ENCODE measurements at places on chromosomes 16 and 17.
A peak's percentile ranks its signal among the peaks of the same experiment; 100 is the strongest.

- no peak for DNase-seq
Measured at GRCh38 chr17:334974-335481, 17.6 kb downstream of the RPH3AL start.

DNA sequence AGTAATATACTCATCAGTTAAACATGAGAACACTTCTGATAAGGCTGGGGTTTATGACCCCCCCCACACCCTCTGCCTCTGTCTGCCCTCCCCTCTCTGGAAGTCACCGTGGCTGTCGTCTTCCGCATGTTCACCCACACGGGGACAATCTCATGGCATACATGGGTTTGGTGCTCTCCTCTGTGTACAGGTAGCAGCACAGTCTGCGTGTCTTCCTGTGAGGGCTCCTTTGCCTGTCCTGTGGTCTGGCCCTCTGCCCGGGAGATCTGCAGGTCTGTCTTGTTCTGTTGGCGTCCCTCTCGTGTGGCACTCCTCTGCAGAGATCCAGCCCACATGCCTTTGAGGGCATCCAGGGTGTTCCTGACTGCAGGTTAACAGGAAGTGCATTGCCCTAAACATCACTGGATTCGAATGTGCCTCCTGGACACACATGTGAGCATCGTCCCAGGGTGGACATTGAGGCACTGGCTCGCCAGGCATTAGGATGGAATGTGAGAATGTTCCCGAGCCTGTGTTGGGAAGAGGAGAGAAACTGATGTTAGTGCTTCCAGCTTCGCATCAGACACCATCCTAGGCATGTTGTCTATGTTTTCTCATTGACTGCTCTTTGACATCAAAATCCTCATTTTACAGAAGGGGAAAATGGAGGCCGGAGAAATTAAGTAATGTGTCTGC is 54.5 kb downstream of the NKD1 start:
- DNase-seq: no peak

GRCh38 chr17:48912476-48912875 is 4.3 kb downstream of the UBE2Z start:
- DNase-seq: no peak

- DNase-seq: no peak
Measured at GRCh38 chr16:53091466-53092211, 36.8 kb downstream of the CHD9 start.

- no peak for DNase-seq
Measured at GRCh38 chr17:16215965-16216316, 607 bp upstream of the NCOR1 start.

DNA sequence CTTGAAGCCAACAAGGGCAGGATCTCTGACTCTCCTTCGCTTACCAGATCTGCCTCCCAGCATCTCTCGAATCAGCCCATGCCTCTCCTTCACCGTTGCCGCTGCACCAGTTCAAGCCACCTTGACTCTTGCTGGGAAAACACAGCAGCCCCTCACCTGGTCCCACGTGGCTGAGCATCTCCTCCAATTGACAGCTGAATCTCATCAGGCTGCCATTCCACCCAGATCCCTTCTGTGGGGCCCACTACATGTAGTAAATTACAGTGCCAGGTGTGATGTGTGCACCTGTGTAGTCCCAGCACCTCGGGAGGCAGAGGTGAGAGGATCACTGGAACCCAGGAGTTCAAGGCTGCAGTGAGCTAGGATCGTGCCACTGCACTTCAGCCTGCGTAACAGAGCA is 37.8 kb upstream of the C16orf78 start:
- DNase-seq: no peak

DNA sequence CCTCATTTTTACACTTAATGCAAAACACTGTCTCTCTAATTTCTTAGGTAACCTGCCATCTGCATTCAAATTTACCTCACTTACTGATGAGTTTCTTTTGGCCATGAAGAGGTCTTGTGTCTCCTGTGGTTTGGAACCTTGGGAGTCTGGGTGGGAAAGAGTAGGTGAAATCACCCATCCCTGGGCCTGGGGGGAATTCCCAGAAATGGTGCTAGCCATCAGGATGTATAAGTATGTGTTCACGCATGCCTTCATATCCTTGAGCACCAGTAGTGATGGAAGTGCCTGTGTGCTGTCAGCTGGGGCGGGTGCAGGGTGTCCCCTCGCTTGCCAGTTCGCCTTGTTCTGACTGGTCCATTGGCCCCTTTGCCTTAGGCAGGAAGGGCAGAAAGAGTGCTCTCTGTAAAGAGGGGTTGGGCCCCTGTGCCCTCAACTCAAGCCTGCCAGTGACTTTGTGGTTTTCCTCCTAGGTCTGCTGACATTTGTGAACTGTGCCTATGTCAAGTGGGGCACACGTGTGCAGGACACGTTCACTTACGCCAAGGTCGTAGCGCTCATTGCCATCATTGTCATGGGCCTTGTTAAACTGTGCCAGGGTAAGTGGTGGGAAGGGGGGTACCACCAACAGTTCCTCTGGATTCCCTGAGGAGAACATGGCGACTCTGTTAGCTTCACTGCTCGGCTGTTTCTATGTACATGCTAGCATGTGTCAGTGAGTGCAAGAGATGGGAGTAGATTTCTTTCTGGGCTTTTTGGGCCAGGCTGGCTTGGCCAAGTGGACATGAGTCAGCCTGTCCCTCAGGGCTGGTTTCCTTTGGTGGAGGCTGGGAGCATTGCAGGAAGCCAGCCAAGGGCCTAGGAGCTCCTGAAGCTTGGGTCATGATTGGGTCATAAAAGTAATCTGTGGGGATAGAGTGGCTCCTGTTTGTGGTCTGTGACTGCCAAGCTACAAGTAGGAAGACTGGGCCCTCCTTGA is 23.2 kb downstream of the SLC7A6OS start:
- DNase-seq: no peak

GRCh38 chr16:78235876-78236275 is 136.4 kb downstream of the WWOX start:
- DNase-seq: no peak

DNA sequence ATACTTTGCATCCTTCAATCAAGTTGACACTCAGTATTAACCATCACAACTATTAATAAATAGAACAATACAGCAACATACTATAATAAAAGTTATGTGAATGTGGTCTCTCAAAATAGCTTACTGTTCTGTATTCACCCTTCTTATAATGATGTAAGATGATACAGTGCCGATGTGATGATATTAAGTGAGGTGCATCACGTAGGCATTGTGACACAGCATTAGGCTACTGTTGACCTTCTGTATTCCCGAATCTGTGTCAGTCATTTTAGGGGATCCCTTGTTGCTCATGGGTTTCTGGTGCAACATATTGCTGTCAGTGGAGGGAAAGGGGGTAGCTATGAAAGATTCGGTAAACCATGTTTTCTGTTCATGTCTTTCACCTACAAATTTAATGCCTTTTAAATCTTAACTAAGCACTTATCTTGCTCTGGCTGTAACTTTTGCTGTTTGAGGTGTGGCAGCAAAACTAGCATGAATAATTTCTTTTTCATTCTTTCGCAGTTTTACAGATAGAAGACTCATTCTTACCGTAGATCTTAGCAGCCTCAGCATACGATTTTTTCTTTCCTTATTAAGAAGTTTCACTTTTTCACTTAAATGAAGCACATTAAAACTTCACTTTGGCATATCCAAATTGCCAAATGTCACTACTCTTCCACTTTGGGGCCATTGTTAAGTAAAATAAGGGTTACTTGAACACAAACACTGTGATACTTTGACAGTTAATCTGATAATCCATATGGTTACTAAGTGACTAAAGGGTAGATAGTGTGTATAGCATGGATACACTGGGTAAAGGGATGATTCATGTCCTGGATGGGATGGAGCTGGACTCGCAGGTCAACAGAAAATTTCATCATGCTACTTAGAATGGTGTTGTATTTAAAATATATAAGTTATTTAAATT is 29.6 kb downstream of the NFAT5 start:
- no peak for DNase-seq

DNA sequence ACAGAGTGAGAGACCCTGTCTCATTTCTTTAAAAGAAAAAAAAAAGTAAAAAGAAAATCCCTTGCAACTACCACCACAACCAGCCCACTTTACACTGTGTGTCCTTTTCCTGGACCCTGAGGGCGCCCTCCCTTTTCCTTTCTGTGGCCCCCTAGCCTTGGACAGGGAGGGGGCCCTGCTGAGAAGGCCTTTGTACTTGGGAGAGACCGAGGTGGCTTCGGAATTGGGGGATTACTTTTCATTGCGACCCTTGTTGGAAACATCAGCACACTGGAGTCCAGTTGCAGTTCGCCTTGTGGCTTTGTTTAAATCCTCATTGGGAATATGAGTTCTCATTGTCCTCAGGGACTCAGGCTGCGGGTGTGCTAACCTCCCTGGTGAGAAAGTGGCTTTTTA is 9.4 kb upstream of the DNASE1 start:
- no peak for DNase-seq

- no peak for DNase-seq
Measured at GRCh38 chr17:29089601-29090044, 46.7 kb downstream of the PIPOX start.

DNA sequence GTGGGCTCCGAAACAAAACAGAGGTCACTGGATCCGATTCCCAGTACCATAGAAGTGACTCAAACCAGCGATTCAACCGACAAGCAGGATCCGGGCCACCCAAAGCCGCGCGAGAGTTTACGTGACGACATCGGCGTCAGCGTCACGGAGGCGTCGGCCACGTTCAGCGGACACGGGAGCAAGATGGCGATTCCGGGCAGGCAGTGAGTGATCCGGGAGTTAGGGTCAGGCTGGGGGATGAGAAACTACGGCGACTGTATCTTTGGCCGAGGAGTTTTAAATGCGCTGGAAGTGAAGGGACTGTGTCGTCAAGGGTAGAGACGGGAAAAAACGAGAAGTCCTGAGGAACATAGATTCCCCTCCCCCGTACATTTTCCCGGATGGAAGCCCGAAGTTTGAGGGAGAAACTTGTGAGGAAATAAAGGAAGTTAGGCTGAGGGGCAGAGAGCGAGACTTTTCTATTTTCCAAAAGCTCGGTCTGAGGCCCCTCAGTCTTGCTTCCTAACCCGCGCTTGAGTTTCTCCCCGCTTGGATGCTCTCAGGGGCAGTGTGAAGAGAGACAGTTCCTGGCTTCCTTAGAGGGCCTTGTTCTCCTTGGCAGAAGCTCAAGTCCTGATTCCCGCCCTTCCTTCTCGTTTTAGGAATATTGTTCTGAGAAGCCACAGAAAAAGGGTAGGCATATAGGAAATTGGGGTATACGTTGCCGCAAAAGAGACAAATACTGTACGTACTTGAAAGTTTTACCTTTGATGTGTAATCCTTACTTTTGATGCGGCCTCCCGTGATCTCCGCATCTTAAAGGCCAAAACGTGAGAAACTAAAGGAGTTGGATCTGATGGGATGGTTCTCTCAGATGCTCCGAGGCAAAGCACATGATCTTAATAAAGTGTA is at the start of gene NSRP1:
TSS of gene NSRP1 (plus strand) at position 156 of the 891 bp plus-strand sequence. CDS start at position 184, 28 bp downstream.
- peak; percentile 93 for DNase-seq

DNA sequence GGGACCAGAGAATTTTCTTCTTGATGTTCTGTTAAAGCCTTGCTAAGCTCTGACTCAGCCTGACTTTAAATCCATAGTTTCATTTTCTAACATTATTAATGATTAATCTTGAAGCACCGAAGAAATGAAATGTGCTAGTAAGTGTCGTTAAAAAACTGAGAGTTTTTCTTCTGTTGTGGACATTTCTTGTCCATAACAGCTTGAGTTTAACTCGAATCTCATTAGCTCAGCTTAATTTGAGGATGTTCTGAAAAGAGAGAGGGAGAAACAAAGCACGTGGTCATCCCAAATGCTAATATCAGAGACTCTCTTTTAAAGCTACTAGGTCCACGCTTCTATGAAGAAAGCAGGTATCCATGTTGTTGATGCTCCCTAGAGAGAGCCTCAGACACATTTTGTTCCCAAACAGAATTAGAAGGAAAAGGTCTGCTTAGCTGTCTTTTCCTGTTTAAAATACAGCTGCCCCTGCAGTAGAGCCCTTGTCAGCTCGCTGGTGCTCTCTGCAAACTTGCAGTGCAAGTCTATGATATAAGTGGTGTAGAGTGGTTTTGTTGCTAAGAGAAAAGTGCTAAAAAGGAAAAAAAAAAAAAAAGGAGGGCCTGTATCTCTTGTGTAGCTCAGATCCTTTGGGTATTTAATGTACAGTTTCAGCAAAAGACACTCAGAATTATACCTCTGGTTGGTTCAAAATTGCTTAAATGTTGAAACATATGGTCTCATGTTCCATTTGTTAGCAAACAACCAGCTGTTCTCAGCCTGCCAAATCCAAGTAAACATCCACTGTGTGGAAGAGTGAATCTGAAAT is 191.1 kb upstream of the TBX2 start:
- no peak for DNase-seq

- no peak for DNase-seq
Measured at GRCh38 chr17:5254903-5255521, 20.4 kb upstream of the SCIMP start.

- no peak for DNase-seq
Measured at GRCh38 chr16:66554021-66554420, 1.6 kb downstream of the CKLF start.

DNA sequence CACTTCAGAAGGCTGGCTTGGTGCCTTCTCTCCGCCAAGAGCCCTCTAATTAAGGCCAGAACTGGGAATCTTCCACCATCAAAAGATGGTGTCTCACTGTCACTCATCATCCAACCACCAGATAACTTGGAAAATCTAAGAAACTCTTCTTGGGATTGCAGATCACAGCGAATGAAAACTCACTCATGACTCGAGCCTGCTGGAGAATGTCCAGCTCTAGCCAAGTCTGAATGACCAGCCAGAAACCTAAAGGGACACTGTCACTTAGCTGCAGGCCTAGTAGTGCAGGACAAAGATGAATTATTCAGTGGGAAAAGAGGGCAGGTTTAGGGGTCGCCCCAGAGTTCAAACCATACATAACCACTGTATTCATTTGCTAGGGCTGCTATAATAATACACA is 107.8 kb downstream of the XYLT1 start:
- no peak for DNase-seq

GRCh38 chr16:17212606-17213005 is 258.2 kb downstream of the XYLT1 start:
- no peak for DNase-seq

GRCh38 chr17:79843474-79843815 is 4.2 kb upstream of the CBX4 start:
- DNase-seq: no peak

DNA sequence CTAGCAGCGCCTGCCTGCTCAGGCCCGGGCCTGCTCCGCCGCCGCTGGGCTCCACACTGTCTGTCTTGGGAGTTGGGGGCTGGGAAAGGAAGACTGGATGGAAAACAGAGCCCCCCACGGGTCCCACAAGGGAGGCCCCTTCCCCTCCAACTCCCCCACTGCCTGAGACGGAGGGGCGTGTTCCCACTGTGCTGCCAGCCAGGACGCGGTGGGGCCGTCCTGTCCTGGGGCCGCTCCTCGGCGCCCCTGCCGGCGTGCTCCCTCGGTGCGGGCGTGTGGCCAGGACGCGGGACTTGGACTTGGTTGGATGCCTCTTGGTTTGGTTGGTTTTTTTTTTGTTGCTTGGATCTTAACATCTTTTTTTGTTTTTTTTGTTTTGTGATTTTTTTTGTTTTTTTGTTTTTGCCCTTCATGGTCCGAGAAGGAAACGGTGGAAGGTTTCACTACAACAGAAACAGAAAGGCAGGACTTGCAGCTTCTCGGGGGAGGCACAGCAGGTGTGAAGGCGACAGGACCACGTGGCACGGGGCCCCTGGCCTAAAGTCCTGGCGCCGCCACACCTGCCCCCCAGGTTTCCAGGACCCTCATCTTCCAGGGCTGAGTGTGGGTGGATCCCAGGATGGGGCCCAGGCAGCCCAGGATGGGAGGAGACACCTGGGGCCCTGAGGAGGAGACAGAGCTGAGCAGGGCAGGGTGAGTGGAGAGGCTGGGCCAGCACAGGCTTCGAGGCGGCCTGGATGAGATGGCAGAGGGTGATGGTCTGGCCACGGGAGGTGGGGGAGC is 16.0 kb downstream of the ENGASE start:
- no peak for DNase-seq

Data from mesothelial cell of epicardium (in vitro differentiated cells).